Fibroblast of skin of left biceps (primary cell): ENCODE measurements at places on chromosomes 4 and X.

GRCh38 chr4:80235451-80235850 is 31.0 kb upstream of the FGF5 start:
- no peak for DNase-seq

GRCh38 chr4:41568363-41568762 is 30.4 kb downstream of the LIMCH1 start:
- DNase-seq = no peak

DNA sequence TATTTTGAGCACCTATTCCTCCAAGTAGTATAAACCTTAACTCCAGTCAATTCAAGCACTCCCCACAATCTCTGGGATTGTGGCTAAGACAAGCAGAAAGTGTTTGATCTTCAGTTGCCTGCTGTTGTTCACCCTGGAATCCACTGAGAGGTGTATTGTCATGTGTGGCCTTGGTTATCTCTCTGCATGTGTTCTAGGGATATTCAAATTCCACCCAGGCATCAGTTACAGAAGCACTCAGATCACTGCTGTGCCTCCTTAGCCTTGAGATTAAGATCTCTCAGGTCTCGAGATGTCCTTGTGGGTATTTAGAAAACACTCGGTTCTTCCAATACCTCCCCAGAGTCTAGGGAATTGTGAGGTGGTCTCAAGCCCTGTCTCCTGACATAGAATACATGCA is 213.3 kb downstream of the SMARCA1 start:
- no peak for DNase-seq

GRCh38 chrX:86066998-86067397 is 19.6 kb upstream of the CHM start:
- DNase-seq = no peak

GRCh38 chr4:26345565-26345938 is 24.7 kb downstream of the RBPJ start:
- no peak for DNase-seq

DNA sequence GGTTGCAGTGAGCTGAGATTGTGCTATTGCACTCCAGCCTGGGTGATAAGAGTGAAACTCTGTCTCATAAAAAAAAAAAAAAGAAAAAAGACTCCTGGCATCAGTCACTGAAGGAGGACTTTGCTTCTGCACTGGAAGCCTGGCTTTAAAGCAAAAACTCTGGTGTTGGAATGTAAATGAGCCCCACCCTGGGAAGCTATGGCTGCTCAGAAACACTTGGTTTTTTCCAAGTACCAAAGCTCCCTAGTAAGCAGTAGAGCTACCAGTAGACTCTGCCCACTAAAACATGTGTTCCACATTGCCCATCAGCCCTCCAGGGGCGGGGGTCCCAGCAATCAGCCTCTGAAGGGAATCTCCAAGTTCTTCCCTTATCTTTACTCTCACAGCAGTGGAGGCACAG is 154.4 kb downstream of the SHROOM3 start:
- no peak for DNase-seq

DNA sequence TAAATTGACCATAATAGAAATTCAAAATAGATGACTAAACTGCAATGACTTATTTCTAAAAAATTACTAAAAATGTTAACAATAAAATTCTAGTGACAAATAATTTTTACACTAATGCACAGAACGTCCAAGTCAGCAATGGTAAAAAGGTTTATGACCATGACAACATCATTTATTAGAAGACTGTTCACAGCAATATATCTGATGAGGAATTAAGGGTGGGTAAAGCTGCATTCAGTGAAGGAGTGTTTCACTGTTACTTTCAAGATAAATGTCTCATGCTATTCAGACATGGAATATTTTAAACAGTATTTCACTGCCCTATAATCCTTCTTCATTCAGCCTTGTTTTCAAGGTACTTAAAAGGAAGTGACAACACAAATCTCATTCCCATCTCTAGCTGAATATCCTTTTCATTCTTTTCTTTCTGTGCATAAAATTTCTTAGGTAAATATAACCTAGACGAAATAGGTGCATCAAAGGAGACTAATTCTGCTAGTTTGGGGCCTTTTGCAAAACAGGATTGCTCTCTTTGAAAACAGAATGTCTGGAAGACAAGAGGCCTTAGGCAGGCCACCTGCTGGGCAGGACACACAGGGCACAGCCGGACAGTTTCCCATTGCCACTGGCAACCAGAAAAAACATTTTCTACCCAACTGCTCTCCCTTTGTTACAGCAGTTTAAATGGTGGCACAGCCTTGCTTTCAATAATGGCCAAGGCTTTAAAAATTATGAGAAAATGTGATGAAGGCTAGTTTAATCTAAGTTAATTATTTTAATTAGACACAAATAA is 600.3 kb downstream of the SPRY1 start:
- DNase-seq = no peak

- no peak for DNase-seq
These were observed 478 bp upstream of the PLXNA3 start for GRCh38 chrX:154457491-154458115.

DNA sequence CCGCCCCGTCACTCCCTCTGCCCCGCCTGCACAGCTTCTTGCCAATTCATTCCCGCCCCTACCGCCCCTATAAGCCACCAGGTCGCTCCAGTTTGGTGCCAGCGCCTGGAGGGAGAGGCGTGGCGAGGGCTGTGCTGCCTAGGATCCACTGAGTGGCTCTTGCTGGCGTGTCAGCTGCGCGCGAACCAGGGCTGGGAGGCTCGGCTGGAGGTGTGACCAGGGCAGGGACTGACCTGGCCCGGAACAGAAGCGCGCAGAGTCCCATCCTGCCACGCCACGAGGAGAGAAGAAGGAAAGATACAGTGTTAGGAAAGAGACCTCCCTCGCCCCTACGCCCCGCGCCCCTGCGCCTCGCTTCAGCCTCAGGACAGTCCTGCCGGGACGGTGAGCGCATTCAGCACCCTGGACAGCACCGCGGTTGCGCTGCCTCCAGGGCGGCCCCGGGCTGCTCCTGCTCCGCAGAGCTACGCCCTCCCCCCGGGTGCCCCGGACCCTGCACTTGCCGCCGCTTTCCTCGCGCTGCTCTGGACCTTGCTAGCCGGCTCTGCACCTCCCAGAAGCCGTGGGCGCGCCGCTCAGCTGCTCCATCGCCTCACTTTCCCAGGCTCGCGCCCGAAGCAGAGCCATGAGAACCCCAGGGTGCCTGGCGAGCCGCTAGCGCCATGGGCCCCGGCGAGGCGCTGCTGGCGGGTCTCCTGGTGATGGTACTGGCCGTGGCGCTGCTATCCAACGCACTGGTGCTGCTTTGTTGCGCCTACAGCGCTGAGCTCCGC is at the start of gene GPR78:
GPR78 (plus strand) TSS at position 72 of the 773 bp plus-strand sequence; CDS start at position 663, 591 bp downstream.
- DNase-seq = no peak

GRCh38 chrX:38318196-38318595 is 9.1 kb downstream of the RPGR start:
- DNase-seq = no peak

- no peak for DNase-seq
These were observed 773 bp downstream of the SNCA start for GRCh38 chr4:89836031-89836745.

- DNase-seq = no peak
These were observed 52.1 kb downstream of the HTR2C start for GRCh38 chrX:114635986-114636385.

- DNase-seq = peak; percentile 38
These were observed 8.1 kb downstream of the MORF4L2 start for GRCh38 chrX:103678199-103678993.

- DNase-seq = no peak
These were observed 10.4 kb downstream of the ANOS1 start for GRCh38 chrX:8721536-8721935.

- DNase-seq = no peak
These were observed 2334.6 kb downstream of the PCDH7 start for GRCh38 chr4:33054656-33055196.

GRCh38 chr4:150906987-150907633 is 108.0 kb downstream of the LRBA start:
- no peak for DNase-seq

DNA sequence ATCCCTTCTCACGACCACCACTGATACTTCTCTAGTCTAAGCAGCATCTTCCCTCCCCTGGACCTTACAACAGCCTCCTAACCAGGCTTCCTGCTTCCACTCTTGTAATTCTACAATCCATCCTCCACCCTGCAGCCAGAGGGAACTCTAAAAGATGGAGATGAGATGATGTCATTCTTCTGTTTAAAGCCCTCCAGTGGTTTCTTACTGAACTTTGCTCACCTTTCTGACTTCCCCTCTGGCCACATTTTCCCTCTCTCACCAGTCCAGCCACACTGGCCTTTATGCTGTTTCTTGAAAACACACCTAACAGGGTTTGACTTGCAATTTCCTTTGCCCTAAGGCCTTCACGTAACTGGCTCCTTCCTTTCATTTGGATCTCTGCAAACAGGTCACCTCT is 191.4 kb upstream of the NHS start:
- no peak for DNase-seq

GRCh38 chr4:73801692-73802091 is 34.8 kb upstream of the CXCL6 start:
- no peak for DNase-seq

GRCh38 chr4:80812145-80812544 is 218.4 kb upstream of the BMP3 start:
- DNase-seq = no peak

DNA sequence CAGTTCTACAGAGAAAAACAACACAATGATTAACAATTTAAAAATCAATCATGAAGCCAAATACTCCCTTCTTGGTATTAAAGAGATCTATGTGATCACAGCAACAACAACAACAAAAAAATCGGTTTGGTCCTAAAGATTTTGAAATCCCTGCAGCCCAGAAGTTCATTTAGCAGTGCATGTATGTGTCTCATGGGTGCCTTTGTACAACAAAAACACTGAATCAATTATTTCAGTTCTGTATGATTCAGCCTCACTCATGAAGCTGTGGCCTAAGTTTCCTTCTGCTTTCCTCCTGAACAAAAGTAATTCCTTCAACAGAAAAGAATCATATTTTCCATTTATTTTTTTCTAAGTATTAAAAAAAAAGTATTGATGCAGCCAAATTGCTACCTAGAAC is 393.4 kb upstream of the NDST3 start:
- no peak for DNase-seq

- DNase-seq = no peak
These were observed 205.4 kb downstream of the SHROOM3 start for GRCh38 chr4:76640353-76640910.

- DNase-seq = no peak
These were observed 27.6 kb downstream of the C4orf54 start for GRCh38 chr4:99629962-99630554.

DNA sequence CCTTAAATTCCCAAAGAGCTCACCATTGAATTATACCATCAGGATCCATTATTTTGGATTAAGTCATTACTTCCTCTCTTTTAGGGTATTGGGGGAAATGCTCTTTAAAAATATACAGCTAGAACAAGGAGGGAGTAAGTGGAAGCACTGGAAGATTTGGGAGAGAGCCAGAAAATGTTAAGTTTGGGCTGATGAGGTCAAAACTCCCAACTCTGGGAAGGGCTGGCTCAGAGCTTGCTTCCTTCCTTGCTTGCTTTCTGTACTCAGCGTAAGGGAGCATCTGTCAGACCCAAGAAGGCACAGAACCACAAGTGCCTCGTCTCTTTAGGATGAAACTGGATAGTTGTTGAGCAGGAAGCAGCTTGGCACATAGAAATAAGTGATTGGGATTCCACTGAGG is 138.2 kb downstream of the GUCY2F start:
- no peak for DNase-seq

GRCh38 chr4:77170926-77171325 is 13.9 kb downstream of the CCNG2 start:
- no peak for DNase-seq

DNA sequence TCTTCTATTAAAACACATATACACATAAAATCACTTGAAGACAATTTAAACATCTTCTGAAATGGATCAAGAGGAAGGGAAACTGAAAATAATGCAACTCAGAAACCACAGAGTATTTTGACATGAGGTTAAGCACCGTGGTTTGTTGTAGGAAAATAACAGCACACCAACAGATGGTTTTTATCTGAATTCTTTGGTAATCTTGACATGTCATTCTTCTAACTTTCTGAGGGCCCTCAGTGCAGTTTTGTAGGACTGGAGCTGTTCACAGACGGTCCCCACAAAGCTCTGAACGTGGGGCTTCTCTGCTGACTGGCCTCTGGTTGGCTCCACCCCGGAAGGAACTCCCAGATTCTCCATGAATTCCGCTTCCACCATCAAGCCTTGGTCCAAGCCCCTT is 16.0 kb upstream of the TLR8 start:
- DNase-seq = no peak

- no peak for DNase-seq
These were observed 30.5 kb downstream of the RUFY3 start for GRCh38 chr4:70752236-70752635.

DNA sequence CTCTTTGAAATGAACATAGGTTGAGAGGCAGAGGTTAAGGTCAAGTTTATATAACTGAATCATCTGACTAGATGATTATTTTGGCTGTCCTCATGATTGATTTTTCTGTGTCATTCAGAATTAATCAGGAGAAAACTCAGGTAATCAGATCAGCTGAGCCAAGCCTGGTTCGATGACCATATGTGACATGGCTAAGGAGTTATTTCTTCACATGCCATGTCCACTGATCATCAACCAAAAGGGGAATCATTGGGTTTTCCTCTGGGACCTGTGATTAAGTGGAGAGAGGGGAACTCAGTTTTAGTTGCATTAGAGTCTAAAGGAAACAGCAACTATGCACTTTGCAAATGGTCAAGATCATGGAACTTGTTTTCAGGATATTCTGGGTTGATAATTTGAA is 20.3 kb upstream of the PACRGL start:
- no peak for DNase-seq
